ENCODE measurements at places on chromosomes 3 and 15.

DNA sequence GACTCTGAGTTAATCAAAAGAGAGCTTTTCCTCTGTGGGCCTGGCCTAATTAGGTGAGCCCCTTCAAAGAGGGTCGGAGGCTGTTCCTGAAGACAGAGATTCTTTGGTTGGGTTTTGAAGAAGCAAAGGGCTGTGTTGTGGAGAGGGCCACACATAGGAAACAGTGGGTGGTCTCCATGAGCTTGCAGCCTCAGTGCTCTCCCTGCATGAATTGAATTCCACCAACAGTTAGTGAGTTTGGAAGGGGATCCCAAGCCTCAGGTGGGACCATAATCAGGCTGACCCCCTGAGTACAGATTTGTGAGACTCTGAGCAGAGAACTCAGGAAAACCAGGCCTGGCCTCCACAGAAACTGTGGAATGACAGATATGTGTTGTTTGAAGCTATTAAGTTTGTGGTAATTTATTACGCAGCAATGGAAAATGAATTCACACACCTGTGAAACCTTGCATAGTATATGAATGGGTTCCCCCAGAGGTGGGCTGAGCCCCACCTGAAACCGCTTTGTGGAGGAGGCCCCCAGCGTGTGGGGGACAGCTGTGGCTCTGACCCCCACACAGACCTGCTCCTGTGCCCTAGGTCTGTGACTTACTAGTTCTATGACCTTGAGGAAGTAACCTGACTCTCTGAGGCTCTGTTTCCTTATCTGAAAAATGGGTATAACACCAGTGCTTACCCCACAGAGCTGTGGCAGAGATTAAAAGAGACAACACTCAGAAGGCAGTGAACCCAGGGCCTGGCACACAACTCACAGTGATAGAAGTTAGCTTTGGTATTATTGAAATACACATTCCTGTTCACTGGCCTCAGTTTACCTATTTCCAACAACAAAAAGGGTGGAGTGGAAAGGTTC lies 431.3 kb downstream of the FOXP1 start:
- DNase-seq = no peak

- DNase-seq = no peak
Measured at GRCh38 chr15:38706956-38707355, 142.3 kb upstream of the RASGRP1 start.

- no peak for DNase-seq
Measured at GRCh38 chr3:125367403-125368230, 7.5 kb downstream of the ZNF148 start.

- DNase-seq = no peak
Measured at GRCh38 chr3:187741403-187742350, 3.6 kb downstream of the BCL6 start.

- no peak for DNase-seq
Measured at GRCh38 chr15:81170511-81170910, 26.2 kb upstream of the IL16 start.

DNA sequence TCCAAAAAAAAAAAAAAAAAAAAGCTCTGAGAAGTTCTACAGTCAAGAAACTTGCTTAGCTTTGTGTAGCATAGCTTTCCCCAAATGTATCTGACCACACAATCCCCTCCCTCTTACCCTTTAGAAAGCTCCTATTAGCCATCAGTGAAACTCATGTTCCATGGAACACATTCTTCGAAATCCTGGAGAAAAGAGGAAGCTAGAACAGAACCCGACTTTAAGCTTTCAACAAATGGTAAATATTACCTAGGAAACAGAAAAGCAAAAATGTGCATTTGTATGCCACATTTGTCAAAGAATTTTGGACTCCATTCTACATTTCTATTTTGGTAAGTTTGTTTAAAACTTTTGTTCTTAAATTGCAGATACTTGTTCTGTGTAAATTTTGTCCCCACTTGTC lies 17.4 kb upstream of the CRTC3 start:
- no peak for DNase-seq

Measured in activated CD8-positive, alpha-beta memory T cell treated with anti-CD3 and anti-CD28 coated beads for 4 hours (primary cell).